Activated CD4-positive, alpha-beta memory T cell treated with anti-CD3 and anti-CD28 coated beads, Interleukin-2, amount 10 ng/mL, durations not matched to agents 7 days and 5 days (primary cell): ENCODE measurements at places on chromosomes 7 and 10.
A peak's percentile ranks its signal among the peaks of the same experiment; 100 is the strongest.

GRCh38 chr10:5999440-6000165 lies 22.3 kb upstream of the IL15RA start:
- peak; percentile 6 for DNase-seq

DNA sequence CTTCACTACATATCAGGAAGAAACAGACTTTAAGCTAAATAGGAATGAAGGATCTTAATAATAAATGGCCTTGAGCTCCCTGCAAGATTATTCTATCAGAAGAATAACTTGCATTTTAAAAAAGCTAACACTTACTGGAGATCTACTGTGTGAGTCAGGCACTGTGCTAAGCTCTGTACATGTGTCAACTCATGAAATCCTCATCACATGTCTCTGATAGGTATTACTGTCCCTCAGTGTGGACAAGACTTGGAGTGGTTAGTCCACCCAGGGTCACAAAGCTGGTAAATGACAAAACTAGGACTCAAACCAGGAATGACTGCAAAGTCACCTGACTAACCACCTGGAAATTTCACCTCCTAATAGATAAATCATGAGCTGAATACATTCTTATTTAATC lies 57.1 kb upstream of the KCTD7 start:
- DNase-seq = no peak

- DNase-seq = no peak
Measured at GRCh38 chr7:150939052-150939451, 39.1 kb downstream of the KCNH2 start.

GRCh38 chr10:24086296-24087086 lies 122.4 kb upstream of the KIAA1217 start:
- no peak for DNase-seq

DNA sequence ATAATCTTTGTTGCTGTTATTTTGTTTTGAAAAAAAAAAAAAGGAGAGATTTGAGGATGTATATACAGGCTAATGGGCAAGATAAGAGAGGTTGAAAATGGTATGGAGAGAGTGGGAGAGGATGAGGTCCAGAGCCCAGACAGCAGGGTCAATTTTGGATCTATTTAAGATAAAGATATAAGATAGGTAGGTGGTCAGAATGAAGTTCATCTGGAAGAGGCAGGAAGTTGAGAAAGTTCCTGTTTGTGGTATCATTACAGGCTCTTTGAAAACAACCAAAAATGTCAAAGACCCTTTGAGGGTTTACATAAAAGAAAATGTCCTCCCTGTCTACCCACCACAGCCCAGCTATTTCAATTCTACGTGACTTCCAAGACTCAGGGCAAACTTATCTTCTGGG lies 7.5 kb downstream of the CEP41 start:
- DNase-seq = no peak

- no peak for DNase-seq
Measured at GRCh38 chr10:78210548-78210947, 176.9 kb downstream of the RPS24 start.

GRCh38 chr7:101538596-101539459 lies 90.3 kb downstream of the MYL10 start:
- peak; percentile 61 for DNase-seq

- no peak for DNase-seq
Measured at GRCh38 chr7:139598642-139599041, 75.2 kb downstream of the CLEC2L start.

DNA sequence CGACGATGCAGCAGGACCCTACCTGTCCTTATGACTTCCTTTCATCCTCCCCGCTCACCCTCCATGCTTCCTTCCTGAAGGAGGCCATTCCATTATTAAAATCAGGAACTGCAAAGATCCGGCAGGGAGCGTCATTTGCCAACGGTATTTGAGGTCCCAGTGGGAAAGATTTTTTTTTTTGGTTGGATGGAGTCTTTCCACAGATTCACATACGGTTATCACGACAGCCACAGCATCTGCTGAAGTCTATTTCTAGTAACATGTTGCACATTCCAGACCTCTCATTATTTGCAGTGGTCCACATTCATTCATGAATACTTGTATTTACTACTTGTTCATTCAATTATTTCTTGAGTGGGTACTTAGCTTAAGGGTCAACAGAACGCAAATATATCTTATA lies 94.7 kb upstream of the LYZL2 start:
- DNase-seq = no peak

DNA sequence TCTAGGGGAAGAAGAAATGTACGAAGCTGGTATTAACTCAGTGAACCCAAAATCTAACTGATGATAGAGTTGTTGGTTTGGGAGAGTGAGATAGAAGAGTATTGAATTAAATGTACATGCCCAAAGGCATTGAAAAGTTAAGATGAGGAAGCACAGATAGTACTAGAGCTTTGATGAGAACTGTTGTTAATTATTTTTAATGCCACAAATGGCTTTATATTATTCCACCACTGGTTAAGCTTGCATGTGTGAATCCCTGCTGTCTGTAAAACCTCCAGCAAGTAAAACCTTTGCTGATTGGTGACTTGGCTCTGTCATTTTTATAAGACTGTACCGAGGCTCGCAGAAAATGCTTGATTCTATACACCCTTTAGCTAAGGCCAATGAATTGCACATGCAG lies 382.7 kb upstream of the LRGUK start:
- DNase-seq = no peak

DNA sequence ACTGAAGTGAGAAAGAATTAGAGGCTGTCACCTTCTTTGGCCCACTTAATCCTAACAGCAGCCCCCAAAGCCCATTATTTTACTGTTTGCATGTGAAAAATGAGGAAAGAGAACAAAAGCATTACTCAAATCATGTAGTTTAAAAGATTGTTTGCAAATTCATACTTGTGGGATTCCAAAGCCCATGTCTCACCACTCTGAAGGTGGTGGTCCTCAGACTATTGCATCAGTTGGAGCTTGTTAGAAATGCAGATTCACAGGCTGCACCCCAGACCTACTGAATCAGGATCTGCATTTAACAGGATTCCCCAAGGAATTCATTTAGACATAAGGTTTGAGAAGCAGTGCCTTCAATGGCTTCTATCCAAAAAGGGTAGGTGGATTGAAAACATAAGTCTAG lies 93.7 kb upstream of the PDE1C start:
- no peak for DNase-seq

GRCh38 chr10:119375574-119376272 lies 166.8 kb downstream of the RGS10 start:
- DNase-seq = no peak

- DNase-seq = no peak
Measured at GRCh38 chr7:84191842-84192241, 2.7 kb downstream of the SEMA3A start.

GRCh38 chr7:130364451-130364850 lies 15.8 kb upstream of the CPA1 start:
- DNase-seq = no peak

GRCh38 chr10:112071596-112072133 lies 111.9 kb downstream of the GPAM start:
- no peak for DNase-seq

- DNase-seq = no peak
Measured at GRCh38 chr10:66772548-66773471, 153.0 kb upstream of the LRRTM3 start.

GRCh38 chr7:151725844-151726651 lies 150.9 kb downstream of the PRKAG2 start:
- DNase-seq = no peak

- DNase-seq = no peak
Measured at GRCh38 chr7:132117636-132118035, 458.6 kb downstream of the PLXNA4 start.

GRCh38 chr10:63266391-63267316 lies 133.5 kb downstream of the NRBF2 start:
- DNase-seq = no peak

DNA sequence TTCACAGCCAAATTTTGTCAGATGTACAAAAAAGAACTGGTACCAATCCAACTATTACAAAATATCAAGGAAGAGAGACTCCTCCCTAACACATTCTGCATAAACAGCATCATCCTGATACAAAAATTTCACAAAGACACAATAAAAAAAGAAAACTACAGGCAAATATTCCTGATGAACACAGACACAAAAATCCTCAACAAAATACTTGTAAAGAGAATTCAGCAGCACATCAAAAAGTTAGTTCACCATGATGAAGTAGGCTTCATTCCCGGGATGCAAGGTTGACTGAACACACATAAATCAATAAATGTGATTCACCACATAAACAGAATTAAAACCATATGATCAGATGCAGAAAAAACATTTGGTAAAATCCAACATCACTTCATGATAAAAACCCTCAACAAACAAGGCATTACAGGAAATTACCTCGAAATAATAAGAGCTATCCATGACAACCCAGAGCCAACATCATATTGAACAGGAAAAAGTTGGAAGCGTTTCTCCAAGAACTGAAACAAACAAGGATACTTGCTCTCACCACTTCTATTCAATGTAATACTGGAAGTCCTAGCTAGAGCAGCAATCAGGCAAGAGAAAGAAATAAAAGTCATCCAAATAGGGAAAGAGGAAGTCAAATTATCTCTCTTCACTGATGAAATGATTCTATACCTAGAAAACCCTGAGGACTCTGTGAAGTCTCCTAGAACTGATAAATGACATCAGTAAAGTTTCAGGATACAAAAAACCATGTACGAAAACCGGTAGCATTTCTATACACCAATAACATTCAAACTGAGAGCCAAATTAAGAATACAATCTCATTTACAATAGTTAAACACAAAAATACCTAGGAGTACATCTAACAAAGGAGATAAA lies 223.1 kb downstream of the REEP3 start:
- no peak for DNase-seq

DNA sequence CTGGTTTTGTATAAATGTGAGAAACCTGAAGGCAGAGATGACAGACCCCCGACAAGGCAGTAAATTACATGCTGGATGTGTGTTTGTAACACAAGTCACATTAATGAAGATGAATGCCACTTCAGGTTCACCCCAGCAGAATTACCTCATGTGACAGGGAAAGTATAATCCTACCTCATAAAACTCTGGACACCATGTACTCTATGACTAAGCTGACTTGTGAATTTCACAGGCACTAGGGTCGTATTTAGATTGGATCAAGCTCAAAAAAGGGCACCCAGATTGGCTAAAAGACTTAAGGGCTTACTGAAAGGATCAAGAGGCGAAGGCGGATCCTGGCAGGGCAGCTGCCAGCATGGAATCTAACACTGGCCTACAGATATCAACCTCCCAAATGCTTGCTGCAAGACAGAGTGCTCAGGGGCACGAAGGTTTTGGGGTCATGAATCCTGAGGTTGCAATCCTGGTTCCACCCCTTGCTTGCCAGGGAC lies 161.4 kb downstream of the PIP4K2A start:
- DNase-seq = no peak

DNA sequence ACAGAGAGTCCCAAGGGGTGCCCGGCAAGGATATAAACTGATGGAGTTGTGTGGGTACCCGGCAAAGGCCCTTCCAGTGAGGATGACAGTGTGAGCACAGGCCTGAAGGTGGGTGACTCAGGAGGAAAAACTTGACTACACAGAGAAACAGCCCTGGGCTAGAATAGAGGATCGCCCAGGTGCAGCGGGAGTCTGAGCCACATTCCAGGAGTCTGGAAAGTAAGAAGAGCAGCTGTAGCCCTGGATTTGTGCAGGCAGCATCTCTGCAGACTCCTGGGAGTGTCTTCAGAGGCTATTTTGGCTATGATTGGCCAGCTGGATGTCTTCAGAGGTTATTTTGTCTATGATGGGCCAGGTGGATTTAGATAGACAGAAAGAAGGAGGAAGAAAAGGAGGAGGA lies 367.6 kb upstream of the MKI67 start:
- no peak for DNase-seq

- no peak for DNase-seq
Measured at GRCh38 chr7:139393621-139394211, 34.0 kb downstream of the LUC7L2 start.

DNA sequence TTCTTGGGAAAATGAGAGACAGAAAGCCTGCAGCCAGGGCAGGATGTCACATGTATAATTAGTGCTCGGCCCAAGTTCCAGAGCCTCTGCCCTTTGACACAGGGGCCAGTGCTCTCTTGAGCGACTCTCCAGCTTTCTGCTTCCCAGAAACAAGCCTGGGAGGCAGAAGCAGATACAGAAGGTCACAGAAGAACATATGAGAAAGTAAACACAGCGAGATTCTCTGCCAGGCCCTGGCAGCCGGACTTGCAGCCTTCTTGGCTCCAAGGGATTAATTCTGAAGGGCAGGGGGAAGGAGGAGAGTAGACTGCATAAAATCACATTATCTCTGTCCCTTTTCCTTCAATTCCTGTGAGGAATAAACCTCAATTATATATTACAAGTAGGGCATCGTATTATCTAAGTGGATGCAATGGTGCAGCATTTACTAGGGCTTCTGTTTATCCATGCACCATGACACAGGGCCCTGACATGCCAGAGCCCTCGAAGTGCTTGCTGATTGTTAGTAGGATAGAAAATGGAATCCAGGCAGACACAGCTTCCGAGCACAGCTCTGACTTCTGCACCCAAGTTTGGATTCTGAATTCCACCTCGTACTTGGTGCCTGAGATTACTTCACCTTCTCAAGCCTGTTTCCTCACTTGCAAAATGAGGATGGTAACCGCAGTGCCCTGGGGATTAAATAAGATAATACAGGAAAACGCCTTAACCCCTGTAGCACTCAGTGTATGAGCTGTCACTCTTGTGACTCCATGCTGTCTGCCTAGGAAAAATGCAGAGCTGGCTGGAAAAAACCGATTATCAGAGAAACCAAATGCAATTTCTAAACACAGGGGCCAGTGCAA lies 536.5 kb downstream of the TNS3 start:
- no peak for DNase-seq

- DNase-seq = no peak
Measured at GRCh38 chr7:4042402-4043045, 639.6 kb upstream of the FOXK1 start.

DNA sequence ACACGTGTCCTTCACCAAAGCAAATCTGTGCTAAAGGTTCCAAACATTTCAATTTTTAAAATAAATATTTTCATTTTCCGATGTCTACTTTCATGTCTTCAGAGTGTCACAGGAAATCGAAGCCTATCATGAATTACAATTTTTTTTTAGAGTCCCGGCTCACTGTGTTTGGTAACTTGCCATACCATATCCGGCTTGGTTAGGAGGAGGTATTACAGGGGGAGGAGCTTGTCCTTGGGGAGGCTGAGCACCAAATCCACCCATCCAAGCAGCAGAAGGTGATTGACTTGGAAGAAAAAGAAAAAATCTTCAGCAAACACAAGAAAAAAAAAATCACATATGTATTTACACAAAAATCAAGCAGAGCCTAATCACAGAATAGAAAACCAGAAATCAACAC lies 21.3 kb downstream of the TIAL1 start:
- DNase-seq = peak; percentile 33

DNA sequence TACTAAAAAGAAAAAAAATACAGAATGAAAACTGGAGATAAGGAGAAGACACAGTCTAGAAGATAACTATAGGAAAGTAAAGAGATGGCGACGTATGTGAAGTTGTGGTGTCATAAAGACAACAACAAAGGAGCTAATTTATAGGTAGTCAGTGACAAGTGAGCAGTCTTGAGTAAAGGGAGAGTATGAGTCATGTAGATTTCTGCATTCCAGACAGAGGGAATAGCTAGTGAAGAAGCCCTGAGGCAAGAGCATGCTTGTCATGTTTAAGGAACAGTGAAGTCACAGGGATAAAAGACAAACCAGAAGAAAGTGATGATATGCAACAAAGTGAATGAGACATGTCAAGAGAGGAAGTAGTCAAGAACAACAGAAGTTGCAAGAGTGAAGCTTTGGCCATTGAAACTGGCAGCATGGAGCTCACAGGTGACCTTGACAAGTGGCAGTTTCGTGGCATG lies 2.3 kb upstream of the MIOS start:
- no peak for DNase-seq

- no peak for DNase-seq
Measured at GRCh38 chr10:74677951-74678350, 148.4 kb upstream of the KAT6B start.

GRCh38 chr10:34565934-34566333 lies 249.2 kb downstream of the PARD3 start:
- no peak for DNase-seq
